ENCODE measurements at places on chromosomes 1 and 21.

GRCh38 chr1:87369736-87370478, 41.2 kb downstream of the LMO4 start:
- no peak for DNase-seq

GRCh38 chr1:24963099-24963872, 33.2 kb upstream of the RUNX3 start:
- no peak for DNase-seq

DNA sequence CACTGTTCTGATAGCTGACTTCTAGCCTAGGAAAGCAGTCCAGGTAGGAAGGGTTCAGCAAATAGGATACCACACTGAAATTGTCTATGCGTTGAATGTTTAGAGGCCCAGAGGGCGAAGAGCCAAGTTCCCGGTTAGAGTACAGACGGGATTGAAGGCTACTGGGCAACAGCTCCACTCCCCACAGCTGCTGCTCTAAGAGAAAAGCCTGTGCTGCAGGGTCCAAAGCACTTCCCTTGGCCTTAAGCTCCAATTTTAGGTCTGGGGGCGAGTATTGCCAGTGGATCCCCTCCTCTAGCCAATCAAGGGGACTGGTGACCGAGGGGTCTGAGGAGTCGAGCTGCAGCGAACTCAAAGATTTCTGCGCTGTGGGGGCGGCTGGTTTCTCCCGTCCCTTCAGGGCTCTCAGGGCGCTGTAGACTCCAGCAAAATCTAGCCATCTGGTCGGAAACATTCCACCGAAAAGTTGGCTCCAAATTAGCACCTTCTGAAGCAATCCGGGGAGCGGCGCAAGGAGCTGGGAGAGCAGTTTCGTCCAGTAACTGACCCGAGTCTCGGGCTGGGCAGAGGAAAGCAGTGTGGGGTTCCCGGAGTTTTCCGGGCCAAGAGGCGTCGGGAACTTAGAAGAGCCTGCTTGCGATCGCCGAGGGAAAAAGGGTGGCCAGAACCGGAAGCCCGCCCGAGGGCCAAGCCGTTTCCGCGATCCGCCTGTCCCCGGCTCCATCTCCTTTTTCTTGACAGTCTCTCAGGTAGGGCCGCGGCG, 748 bp downstream of the PPP1R15B start:
- DNase-seq, result peak; percentile 45

DNA sequence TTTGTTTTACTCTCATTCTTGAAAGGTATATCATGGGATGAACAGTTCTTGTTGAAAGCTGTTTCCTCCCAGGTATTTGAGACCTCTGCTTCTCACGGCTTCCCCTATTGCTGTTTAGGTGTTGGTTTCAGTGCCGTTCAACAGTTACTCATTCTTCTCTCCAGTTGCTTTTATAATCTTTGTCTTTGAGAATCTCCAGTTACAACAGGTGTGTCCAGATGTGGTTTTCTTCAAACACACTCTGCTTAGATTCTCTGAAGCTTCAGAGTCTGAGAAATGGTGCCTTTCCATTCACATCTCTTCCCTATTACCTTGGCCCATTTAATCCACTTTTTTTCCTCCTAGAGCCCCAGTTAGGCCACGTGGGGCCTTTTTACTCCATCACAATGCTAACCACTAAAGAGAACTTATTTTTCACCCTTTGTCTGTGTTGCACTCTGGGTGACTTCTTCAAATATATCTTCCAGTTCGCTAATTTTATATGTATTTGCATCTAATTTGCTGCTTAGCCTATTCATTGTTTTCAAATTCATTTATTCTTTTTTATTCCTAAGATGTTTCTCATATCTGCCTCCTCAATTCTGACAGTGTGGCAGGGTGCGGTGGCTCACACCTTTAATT, 46.7 kb upstream of the SLC19A1 start:
- no peak for DNase-seq

GRCh38 chr1:93592551-93592949, 89.1 kb downstream of the BCAR3 start:
- peak; percentile 25 for DNase-seq

GRCh38 chr1:52032785-52033131, 852 bp downstream of the KTI12 start:
- peak; percentile 65 for DNase-seq

- no peak for DNase-seq
Observed at GRCh38 chr1:4177425-4178150, 277.5 kb upstream of the C1orf174 start.

DNA sequence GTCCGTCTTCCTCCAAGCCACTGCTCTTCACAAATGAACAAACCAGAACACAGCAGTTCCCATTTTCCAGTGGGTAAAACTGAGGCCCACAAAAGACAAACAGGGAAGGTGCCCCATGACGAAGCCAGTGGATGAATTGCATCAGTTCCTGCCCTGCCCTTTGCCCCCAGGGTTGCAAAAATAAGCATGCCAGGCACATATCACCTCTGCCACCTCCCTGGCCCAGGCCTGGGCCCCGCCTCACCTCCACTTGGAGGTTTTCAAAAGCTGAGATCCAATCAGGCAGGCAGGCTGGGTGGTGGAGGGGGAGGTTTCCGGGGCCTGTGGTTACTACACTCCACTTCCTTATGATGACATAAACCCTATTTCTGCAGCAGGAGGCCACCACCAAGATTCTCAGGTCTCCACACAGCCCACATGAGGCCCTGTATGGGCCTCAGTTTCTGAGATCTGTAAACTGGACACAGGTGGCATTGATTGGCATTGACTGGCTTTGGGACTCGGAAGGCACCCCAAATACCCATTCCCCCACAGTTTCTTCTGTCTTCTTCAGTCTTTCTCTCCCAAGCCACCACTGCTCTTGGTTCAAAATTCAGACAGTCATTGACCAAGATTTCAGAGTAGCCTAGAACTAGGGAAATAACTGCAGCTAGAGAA, 4.1 kb downstream of the KIF21B start:
- peak; percentile 56 for DNase-seq

GRCh38 chr1:145918992-145919939, 749 bp upstream of the PEX11B start:
- DNase-seq, result peak; percentile 70

DNA sequence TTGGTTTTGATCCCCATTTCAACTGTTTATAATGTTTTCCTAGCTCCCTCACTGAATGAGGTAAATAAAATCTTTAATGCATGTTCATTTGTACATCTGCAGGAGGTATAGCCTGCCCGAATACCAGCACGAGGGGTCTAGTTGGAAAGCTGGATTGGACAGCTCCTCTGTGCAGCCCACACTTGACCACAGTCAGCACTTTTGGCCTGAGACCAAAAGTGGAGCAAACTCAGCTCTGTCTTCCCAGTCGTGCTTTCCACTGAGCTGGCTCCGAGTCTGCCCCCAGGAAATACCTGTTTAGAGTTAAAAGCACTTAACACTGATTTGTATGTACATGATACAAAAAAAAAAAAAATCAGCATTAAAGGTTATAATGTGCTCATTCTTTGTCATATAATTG, 224.4 kb downstream of the DSCAM start:
- no peak for DNase-seq

DNA sequence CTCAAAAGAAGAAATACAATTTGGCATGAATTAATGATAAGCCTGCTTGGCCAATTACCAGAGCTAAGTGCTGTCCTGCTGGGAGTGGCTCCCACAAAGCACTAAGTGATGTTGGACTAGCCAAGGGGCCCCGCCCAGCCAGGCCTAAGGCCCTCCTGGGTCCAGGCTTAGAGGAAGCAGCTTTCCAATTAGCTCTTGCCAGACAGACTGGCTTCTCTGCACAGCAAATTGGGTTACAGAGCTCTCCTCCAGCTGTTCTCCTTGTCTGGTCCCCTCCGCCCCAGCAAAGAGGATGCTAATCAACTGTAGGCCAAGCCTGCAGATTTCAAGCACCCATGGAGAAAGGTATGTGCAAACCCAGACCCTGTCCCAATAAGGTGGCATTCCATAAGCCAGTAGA, 151.9 kb downstream of the DMRTA2 start:
- no peak for DNase-seq

- DNase-seq, result no peak
Observed at GRCh38 chr1:103509250-103509649, 16.2 kb upstream of the RNPC3 start.

DNA sequence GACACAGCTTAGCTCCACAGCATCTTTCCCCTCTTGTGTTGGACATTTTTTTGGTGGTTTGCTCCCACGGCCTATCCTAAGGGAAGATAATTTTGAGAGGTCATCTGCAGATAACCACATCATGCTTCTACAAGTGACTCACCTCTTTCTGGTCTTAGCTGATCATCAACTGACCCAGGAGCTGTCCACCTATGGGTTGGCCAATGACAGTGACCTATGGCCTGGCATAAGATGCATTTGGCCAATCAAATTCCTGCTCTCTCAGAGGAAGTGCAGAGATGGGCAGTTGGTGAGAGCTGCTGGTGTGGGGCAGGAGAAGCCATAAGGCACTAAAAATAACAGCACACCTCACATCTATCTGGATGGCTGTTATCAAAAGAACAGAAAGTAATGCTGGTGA, 100.0 kb upstream of the CLDN14 start:
- peak; percentile 29 for DNase-seq

DNA sequence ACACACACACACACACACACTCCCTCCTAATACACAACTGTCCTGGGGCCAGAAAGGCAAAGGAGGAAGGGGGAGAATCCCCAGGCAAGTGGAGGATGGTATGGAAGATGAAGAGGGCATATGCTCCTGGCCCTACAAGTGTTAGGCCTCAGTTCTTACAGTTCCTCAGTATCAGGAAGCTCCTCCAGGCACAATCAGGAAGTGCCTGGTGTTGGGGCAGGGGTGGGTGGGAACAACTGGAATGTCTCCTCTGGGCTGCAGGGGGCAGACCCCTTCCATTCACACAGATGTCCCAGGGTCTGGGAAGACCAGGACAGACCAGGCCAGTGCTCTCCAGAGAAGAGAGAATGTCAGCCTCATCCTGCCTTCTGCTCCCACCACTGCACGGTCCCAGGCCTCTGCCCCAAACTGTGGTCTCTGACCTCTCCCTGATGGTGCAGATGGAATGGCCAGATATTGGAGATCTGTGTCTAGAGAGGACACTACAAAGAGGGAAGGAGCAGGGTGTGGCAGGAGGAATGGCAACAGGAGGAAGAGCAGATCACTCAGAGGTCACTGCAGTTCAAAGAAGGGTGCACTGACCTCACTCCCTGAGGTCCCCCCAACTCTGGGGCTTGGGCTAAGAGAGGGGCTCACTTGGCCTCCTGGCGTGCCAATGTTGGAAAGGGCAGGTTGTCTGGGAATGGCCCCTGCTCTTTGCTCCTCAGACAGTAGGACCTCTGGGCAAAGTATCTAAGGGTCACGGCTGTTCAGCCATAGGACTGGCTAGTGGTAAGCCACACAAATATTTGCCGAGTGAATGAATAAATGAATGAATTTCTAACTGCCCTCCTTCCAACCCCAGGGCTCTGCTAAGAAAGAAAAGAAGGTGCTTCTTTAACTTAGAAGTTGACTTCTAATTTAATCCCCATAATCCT, 2.5 kb upstream of the DENND2D start:
- peak; percentile 68 for DNase-seq

GRCh38 chr1:181115368-181115684, 26.8 kb downstream of the IER5 start:
- DNase-seq, result no peak

- DNase-seq, result no peak
Observed at GRCh38 chr1:110430366-110430765, 20.6 kb upstream of the PROK1 start.

GRCh38 chr1:74637296-74637695, 36.3 kb downstream of the ERICH3 start:
- no peak for DNase-seq

DNA sequence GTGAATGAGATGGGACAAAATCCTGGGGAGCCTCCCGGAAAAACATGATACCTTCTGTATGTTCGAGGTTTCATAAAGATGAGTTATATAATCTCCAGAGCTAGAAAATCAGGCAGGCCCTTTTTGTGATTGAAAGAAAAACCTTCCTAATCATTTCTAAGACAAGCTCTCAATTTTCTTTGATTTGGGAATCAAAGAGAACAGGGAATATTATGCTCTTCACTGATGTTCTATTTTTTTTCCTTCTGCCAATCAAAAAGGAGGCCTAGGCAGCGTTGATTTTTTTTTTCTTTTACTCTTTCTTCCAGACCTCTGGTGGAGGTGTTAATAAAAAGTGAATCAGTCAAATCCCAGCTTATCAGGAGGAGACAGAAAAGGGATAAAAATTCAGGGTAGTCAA, 34.5 kb downstream of the DIRAS3 start:
- no peak for DNase-seq

- DNase-seq, result no peak
Observed at GRCh38 chr1:2251786-2252185, 23.7 kb downstream of the SKI start.

GRCh38 chr21:31413698-31414097, 69.6 kb upstream of the TIAM1 start:
- no peak for DNase-seq

DNA sequence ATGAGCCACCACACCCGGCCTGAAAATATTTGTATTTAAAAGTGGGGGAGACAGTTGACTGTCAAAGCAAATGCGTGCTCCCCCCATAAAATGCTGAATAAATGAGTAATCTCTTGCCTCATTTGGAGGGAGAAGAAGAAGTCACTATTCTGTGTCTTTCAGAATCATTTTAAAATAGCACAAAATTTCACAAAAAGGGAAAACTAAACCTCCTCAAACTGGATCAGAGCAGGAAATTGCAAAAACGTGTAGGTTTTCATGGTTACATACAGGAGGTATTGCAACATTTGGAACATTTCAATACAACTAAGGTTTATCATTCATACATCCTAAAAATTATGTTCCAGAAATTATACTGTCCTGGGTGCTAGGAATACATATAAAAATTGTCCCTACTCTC, 13.6 kb downstream of the MTF1 start:
- DNase-seq, result no peak

GRCh38 chr1:58284225-58284510, 262.4 kb downstream of the OMA1 start:
- DNase-seq, result no peak

DNA sequence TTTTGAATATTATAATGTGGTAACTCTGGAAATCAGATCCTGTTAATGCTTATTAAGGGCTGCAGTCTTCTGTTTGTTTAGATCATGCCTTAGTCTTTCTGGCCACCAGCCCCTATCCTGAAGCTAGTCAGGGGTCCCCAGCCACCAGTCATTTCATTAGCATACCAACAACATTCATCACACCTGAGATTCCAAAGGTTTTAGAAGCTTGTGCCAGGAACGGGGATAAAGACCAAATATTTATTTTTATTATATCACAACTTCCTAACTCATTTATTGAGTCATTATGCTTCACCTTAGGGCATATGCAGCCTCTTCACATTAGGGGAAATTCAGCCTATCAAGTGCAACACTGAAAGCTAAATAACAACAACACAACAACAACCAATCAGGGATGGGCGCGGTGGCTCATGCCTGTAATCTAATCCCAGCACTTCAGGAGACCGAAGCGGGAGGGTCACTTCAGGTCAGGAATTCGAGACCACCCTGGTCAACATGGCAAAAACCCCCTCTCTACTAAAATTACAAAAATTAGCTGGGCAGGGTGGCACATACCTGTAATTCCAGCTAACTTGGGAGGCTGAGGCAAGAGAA, 2.9 kb upstream of the PSEN2 start:
- DNase-seq, result no peak

- DNase-seq, result no peak
Observed at GRCh38 chr1:79652426-79652825, 645.9 kb upstream of the ADGRL4 start.

- DNase-seq, result peak; percentile 19
Observed at GRCh38 chr21:37862536-37862935, 53.7 kb downstream of the KCNJ6 start.
